ENCODE measurements at places on chromosomes 3 and 15.

DNA sequence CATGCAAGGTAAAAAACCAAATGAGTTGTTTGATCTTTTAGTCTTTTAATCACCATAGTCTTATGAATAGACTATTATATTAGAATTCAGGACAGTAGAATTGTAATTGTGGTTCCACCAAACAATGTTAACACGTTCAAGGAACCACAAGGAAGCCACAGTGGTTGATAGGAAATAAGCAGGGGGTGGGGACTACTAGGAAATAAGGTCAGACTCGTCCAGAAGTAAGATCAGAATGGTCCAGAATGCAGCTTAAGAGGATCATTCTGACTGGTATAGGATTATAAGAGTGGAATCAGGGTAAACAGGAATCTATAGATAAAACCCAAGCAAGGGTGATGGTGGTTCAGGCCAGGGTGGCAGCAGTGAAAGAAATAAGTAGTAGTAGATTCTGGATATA lies 7.5 kb downstream of the MYNN start:
- no peak for DNase-seq

- DNase-seq, result no peak
These were observed 57.2 kb upstream of the SLC7A14 start for GRCh38 chr3:170642882-170643601.

DNA sequence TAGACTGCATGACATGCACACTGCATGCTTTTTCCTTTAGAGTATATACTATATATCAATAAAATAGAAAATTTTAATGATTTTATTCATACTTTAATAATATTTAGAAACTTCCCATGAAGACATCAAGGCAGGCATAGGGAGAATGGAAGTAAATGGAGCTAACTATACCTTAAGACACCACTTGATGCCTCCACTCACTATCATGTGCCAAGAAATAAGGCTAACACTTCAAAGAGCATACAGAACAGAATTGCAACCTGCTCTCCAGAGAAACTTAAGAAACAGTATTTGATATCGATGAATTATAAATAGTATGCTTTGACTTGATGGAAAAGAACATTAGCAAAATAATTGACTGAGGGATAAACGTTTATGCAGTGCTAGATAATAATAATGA lies 192.6 kb upstream of the MBNL1 start:
- DNase-seq, result peak; percentile 11

DNA sequence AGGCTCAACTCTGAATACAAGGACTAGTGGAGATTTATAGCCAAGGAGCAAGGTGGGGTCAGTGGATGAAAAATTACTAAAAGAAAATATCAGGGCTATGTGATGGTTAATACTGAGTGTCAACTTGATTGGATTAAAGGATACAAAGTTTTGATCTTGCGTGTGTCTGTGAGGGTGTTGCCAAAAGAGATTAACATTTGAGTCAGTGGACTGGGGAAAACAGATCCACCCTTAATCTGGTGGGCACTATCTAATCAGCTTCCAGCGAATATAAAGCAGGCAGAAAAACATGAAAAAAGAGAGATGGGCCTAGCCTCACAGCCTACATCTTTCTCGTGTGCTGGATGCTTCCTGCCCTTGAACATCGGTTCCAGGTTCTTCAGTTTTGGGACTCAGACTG lies 14.4 kb upstream of the SENP7 start:
- no peak for DNase-seq

- DNase-seq, result peak; percentile 51
These were observed 22.1 kb upstream of the TRA2B start for GRCh38 chr3:185959609-185960521.

- no peak for DNase-seq
These were observed 40.5 kb upstream of the VPS8 start for GRCh38 chr3:184771301-184772127.

DNA sequence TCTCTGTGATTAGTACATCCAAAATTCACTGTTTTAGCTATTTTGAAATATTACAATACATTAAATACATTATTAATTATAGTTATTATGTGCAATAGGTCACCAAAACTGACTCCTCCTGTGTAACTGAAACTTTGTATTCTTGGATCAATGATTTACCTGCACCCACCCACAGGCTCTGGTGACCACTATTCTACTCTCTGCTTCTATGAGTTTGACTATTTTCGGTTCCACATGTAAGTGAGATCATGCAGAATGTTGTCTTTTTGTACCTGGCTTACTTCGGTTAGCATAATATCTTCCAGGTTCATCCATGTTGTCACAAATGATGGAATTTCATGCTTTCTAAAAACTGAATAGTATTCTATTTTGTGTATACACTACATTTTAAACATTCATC lies 43.8 kb downstream of the SLC2A2 start:
- no peak for DNase-seq

DNA sequence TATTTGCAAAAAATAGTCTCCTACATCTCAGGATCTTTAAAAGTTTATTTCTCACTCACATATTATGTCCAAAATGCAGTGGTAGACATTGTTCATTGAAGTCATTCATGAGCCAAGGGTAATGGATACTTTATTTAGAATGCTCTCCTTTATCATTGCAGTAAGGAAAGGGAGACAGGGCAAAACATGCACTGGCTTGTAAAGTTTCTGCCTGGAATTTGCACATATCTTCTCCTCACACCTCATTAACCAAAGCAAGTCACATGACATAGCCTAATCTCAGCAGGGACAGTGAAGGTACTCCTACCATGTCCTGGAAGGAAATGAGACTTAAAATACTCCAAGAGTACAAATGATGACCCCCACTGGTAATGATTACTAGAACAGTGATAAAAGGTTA lies 333.7 kb upstream of the EPHA3 start:
- DNase-seq, result no peak

GRCh38 chr3:11272906-11273574 lies 843 bp downstream of the ATG7 start:
- DNase-seq, result peak; percentile 67

GRCh38 chr3:101876142-101876541 lies 26.8 kb downstream of the NFKBIZ start:
- DNase-seq, result no peak

- no peak for DNase-seq
These were observed 227.2 kb downstream of the ADAMTS17 start for GRCh38 chr15:100114571-100114970.

DNA sequence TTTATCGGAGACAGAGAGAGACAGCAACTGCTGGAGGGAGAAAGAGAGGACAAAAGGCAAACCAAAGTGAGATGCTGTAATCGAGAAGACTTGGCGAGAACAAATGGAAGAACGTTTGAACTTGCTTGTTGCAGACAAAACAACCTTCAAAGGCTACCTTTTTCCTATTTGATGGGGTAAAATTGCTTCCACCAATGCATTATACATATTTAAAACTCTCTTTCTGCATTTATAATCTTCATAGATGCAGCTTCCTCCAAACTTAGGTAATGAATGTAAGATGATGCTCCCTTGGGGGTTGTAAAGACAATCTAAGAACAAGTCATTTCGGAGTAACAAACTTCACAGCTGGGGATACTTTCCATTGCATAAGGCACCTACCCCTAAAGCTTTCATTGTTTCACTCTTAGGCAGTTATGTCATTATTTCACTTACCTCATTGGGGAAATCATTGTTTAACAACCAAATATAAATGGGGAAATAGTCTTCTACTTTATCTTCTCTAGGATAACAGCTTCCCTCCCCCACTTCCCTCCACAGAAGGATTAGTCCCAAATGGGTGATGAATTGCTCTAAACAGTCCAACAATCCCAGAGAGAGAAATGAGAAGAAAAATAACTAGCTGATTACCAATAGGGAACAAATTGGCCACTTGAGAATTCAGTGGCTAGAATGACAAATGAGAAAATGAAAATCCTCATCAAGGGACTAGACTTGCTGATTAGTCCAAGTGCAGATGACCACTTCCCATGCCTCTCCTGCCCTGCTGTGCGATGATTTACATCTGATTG lies 269.8 kb upstream of the ADAMTS9 start:
- no peak for DNase-seq

DNA sequence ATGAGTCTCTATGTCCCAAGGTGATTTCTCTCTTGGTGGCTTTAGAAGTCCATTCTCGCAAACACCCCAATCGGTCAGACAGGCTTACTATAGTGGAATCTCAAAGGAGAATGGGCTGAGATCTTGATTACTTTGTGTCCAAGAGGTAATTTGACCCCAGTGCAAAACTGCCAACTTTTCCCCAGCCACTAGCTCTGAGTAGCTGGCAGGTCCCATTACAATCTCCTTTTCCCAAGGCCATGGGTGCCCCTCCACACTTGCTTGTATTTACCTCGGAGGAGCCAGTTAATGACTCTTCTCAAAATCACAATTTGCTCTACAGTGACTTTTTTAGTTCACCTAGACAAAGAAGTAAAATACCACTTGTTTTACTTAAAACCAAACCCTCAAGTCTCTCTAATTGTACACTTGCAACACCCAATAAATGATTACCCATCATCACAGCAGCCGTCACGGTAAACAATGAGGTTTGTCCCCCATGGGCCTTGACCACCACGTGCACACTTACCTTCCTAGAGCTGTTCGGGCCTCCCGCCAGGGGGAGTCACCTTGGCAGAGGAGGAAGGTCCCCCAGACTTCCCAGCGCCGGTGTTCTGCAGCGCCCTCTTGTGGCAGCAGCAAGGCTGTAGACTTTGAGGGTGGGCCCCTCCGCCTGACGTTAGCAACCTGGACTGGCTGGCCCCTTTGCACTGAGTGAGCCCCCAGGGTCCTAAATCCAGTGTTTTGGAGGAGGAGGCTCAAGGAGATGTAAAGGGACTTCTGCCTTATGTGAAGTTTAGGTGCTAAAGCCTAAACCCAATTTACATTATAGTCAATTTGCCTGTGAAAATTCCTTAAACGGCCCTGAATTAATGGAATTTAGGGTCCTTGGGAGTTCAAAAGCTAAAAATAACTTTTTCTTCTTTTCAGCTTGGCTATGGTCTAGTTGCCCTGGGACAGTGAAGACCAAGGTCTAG lies 18.7 kb upstream of the HDAC11 start:
- DNase-seq, result no peak

DNA sequence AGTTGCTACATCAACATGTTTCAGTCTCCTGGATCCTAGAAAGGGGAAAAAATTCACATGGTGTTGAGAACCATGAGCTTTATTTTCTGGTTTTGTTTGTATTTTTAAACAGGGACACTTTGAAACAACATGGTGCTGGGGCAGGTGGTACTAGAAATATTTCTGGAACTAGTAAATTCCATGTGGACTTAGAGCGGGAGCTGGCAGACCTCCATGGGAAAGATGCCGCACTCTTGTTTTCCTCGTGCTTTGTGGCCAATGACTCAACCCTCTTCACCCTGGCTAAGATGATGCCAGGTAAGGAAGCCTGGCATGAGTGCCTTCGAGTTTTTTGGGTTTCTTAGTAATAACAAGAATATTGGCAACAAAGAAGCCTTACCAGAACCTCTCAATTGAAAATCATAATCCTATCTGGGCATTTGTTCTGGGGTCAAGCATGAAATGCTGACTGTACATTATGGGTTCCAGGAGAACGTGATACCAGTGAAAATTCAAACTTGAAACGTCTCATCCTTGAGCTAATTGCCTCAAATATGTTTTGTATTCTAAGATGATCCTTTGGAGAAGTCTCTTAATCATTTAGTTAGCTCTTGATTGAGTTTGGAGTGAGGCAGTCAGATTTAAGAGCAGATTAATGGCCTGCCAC lies 7.9 kb downstream of the ALAS1 start:
- DNase-seq, result no peak

DNA sequence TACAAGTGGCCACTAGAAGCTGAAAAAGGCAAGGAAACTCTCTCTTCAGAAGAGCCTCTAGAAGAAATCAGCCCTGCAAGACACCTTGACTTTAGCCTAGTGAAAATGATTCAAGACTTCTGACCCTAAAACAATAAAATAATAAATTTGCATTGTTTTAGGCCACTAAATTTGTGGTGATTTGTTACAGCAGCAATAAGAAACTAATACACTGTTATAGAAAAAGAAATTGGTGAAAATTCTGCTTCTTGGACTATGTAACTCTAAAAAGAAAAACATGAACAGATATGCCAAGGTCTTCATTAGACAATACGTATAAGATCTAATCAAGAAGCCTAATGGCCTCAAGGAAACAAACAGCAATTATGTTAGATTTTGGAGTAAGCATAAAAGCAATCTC lies 36.1 kb downstream of the EXD1 start:
- DNase-seq, result no peak
